Activated gamma-delta T cell treated with anti-CD3 and anti-CD28 coated beads, Interleukin-2, amount 50 U/mL, for 16 hours (primary cell): ENCODE measurements at places on chromosomes 2 and 18.

- DNase-seq = no peak
Observed at GRCh38 chr2:13667415-13667757, 950.6 kb downstream of the TRIB2 start.

DNA sequence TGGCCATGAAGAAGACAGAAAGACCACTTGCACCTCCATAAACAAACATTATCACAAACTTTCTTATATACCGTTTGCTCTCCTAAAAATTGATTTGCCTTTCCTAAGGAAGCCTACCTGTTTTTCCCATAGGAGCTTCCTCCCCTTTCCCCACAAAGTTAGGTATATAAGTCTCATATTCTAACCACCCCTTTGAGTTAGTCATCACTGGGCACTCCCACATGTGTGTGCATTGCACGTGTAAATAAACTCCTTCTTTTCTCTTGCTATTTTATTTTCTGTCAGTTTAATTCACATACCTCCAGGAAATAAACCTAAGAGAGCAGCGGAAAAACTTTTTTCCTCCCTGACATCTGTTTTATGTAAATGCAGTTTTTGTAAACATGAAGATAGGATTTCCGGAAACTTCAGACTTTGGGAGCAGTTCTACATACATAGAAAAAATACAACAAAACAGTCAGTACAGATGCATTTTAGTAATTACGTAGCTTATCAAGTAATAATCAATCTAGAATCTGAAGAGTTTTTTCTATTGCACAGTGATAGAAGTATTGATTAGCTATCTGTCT lies 46.6 kb downstream of the PLCL1 start:
- no peak for DNase-seq

GRCh38 chr2:219175928-219176817 lies 552 bp downstream of the CNPPD1 start:
- no peak for DNase-seq

GRCh38 chr2:64771737-64772136 lies 118.0 kb upstream of the SERTAD2 start:
- no peak for DNase-seq

DNA sequence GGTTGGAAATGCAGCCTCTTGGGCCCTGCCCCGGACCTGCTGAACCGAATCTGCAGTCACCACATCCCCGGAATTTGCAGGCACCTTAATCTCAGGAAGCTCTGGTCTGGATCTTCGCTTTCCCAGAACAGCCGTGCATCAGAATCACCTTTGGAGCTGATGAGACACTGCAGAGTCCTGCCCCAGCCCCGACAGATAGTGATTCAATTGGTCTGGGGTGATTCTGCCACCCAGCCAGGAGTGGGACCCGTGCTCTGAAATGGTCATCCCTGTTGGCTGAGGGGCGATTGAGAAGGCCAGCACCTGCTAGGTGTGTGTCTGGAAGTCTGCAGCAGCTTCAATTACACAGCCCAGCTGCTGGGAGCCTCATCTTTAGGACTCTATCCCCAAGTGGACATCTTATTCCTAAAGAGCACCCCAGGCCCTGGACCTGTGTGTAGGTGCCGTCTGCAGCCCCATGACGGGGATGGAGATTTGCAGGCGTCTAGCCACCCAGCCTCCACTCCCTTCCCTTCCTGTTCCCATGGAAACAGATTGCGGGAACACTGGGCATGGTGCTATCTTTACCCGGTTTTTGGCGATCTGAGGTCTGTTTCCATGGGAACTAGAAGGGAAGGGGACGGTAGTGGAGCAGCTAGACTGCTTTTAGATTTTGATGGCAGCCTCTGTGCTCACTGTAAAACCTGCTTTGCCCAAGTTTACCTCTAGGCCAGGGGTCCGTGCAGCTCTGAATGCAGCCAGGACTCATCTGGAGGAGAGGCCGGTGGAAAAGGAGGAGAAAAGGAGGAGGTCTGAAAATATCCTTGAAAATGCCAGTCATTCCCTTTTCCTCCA lies 156.1 kb downstream of the LDLRAD4 start:
- no peak for DNase-seq

GRCh38 chr2:174771136-174771535 lies 6.9 kb upstream of the CHRNA1 start:
- DNase-seq = no peak

DNA sequence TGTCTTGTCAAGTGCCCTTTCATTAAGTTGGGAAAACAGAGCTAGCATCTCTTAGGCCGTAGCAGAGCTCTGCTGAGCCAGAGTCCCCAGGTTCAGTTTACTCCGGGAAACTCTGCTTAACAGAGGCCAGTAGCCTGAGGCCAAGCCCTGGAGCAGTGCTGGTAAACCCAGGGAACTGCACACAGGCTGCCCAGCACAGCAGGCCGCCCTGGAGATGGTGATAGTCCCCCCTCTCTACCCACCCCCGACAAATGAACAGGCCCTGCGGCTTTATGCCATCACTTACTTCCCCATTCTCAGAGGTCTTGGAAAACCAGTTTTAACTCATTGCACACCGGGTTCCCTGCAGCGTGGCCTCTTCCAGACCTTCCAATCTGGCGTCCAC lies 3.5 kb downstream of the CNNM4 start:
- DNase-seq = no peak

DNA sequence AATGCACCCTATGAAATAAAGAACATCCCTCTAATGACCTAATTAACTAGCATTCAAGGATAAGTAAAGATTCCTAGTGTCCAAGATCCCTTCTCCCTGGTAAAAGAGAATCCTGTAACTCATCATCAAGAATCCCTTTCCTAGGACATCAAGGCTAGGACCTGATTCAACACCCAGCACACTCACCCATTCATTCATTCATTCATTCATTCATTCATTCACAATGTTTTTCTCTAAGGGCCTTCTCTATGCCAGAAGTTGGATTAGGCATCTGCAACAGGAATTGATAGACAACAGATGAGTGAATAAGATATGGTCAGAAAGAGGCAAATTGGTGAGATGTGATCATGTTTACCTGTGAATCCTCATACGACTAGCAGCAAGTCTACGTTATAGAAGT lies 126.8 kb downstream of the OSR1 start:
- no peak for DNase-seq

DNA sequence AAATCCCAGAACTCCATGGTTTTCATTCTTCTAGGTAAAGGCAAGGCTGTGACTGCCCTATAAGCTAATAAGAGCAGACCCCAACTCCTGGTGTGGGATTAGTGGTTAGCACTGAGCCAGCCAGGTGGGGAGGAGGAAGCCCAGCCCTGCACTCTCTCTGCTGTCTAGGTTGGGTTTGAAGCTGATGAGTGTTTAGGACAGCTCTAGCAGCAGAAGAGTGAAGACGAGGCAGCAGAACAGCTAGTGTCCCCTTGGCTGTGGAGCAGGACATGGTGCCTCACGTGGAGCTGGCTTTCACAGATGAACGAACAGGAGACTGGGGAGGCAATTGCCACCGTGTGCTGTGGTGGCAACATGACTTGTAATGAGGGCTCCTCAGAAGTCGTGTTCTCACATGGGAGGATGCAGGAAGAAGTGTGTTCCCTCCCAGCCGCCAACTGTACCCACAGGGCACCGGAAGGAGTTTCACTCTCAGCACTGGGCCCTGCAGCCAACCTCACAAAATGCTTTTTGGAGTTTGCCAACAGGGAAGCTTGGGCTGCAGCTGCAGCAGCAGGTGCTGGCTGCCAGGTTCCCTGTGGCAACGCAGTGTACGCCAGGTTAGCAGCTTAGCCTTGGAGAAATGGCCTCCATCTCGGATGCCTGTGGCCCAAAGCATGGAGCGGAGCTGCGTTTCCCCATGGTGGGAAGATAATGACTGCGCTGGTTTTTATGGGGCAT lies 328.2 kb downstream of the SETBP1 start:
- no peak for DNase-seq

- no peak for DNase-seq
Observed at GRCh38 chr2:100303744-100304143, 18.6 kb downstream of the LONRF2 start.

DNA sequence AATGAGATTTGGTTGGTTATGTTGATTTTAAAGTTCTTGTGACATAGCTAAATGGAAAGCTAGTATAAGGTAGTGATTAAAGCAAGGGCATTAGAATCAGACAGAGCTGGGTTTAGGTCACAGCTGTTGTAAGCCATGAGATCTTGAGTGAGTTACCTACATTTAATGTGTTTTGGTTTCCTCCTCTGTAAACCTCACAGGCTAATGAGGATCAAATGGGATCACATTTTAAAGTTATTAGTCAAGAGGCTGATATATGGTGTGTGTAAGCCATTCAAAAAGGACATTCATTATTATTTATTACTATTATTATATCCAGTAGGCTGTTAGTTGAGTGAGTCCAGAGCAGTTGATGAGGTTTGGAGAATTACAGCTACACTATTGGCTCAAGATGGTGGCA lies 416.2 kb downstream of the IRS1 start:
- DNase-seq = no peak

- DNase-seq = no peak
Observed at GRCh38 chr2:128775914-128776285, 457.2 kb upstream of the HS6ST1 start.

DNA sequence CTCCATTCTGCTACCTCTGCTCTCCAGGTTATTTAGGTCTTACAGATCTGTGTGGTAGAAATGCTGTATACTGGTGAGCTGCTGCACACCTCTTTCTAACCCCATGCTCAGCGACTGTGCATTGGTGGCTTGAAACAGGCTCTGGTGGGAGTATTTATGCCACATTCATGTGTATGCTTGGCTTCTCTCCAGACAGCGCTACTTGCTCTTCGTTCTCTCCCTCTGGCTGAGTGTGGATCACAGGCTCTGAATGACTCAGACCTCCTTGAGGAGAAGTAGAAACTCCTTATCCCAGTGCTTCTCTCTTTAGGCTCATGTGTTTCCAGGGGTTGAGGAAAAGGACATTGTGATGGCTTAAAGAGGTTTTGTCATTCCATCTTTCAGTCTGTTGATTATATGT lies 54.9 kb downstream of the FHOD3 start:
- no peak for DNase-seq

DNA sequence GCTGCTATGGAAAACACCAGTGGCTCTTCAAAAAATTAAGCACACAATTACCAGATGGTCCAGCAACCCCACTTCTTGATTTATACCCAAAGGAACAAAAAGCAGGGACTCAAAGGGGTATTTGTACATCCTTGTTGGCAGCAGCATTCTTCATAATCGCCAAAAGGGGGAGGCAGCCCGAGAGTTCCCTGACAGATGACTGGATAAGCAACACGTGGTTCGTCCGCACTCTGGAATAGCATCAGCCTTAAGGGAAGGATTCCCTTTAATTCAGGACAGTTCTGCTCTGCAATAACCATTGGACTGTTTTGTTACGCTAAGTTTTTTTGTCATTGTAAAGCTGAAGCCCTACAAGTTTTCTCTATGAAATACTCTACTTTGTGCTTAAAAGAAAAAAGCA lies 76.7 kb upstream of the TWIST2 start:
- no peak for DNase-seq

DNA sequence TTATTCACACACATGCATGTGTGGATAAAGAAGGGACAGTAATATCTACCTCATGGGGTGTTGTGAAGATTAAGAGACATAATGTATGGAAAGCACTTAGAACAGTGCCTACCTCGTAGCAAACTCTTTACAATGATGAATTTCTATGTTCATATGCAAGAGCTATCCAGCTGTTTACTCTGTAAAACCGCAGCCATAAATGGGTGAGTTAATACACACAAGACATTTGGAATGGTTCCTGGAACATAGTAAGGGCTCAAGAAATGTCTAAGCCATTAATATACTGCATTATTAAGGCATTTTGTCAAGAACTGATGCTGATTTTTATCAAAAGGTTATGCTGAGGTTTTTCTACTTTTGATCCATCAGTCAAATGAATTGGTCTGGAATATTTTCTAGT lies 1076.2 kb downstream of the TSN start:
- no peak for DNase-seq

GRCh38 chr2:73970850-73971471 lies 13.7 kb upstream of the TET3 start:
- DNase-seq = no peak

DNA sequence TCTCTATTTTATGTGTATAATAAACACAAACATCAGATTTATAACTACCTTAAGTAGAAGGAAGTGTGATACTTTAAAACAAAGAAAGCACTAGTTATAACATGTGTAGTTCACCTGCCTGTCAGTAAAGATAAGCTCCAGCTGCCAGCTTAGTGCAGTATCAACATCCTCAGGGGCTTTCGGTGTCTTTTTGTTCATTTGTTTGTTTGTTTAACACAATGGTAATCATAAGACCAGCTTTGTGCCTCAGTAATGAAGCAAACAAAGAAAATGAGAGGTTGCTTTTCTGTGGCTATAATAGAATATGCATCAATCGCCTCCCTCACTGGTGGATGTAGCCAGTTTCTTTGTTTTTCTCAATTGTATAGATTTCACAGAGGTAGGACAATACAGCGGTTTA lies 1499.0 kb upstream of the TMEFF2 start:
- no peak for DNase-seq

DNA sequence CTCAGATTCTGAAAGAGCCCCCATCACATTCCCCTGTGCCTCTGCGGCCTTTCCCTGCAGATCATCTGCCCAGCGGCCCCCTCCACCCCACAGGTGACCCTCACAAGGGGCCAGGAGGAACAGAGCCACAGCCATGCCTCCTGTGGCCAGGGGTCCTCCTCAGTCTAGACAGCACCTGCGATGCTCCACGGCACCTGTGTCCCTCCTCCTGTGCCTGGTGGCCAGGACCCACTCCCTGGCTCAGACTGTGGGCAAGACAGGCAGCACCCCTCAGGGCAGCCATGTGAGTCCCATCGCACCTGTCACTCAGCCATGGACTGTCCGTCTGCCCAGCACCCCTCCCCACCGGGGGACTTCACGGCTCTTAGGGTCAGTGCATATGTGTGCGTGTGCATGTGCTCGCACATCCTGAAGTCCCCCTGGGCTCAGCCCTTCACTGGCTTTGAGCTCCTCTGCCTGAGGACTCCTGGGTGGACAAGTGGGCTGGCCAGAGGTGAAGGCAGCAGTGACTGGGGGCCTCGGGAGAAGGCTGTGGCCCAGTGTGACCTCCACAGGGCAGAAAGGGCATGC lies 237.7 kb downstream of the ATAD2B start:
- DNase-seq = no peak

DNA sequence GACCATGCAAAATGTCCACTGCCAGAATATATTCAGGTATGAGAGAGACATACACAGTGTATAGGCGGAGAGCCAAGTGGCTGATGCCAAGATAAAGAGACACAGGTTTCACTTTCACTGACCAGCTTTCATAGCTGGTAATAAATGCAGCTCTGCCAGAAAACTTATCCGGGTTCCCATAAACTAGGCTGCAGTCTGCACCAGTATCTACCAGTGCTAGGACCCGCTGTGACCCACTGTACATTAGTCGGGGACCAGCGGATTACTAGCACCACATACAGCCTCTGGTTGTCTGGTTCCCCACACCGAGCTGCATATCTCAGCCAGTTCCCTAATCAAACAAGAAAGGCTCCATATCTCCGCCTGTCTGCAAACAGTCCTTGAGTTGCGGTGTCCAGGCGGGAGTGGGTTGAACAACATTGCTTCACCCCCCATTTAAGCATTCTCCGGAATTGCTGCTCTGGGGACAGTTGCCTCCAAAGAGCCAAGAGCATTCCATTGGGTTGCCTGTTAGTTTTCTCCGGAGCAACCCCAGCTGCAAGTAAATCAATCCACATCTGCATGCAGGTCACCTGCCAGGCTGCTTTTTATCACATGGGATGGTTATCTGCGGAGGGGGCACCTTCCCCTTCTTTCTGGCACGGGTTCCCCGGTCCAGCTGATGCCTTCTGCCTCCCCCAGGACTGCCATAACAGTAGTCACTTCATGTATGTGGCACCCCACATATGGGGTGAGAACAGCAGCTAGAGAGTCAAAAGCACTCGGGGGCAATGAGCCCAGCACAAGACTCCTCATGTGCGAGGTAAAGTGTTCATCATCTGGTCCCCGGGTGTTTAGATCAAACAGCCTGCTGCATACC lies 18.0 kb upstream of the KLHL23 start:
- no peak for DNase-seq

GRCh38 chr2:172993931-172994717 lies 81.5 kb upstream of the MAP3K20 start:
- DNase-seq = no peak
